ENCODE measurements at places on chromosomes 2 and 18.
A peak's percentile ranks its signal among the peaks of the same experiment; 100 is the strongest.

GRCh38 chr2:106602042-106602441 is 114.9 kb downstream of the CD8B2 start:
- H3K4me3 ChIP-seq: no peak overlapping the region
- H3K27ac ChIP-seq: no peak overlapping the region
- peaks cover 18% of the 10 kb centered on the region for H3K27me3 ChIP-seq

DNA sequence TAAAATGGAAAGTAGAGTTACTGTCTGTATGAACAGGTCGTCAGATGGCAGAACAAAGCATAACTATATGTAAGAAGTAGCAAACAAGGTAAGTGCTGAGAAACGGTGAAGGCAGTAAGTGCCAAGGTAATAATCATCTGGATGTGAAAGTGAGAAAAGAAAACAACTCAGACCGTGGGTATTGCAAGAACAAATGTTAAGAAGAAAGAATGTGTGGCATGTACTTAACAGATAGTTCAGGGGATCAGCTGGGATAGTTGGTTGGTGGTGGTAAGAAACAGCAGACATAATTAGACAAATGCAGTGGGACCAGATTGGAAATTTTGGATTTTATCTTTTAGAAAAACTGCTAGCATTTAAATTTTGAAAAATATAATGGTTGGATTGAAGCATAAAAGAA is 375.8 kb upstream of the NXPH2 start:
- no peaks in the 10 kb centered on the region for H3K36me3 ChIP-seq
- no peaks in the 10 kb centered on the region for H3K4me1 ChIP-seq
- no peak overlapping the region for H3K4me3 ChIP-seq
- no peaks in the 10 kb centered on the region for H3K27me3 ChIP-seq

GRCh38 chr2:220103596-220103995 is 476.2 kb downstream of the SLC4A3 start:
- no peak overlapping the region for H3K27ac ChIP-seq
- H3K4me3 ChIP-seq: no peak overlapping the region
- no peaks in the 10 kb centered on the region for H3K27me3 ChIP-seq
- no peaks in the 10 kb centered on the region for H3K4me1 ChIP-seq
- DNase-seq: no peak

DNA sequence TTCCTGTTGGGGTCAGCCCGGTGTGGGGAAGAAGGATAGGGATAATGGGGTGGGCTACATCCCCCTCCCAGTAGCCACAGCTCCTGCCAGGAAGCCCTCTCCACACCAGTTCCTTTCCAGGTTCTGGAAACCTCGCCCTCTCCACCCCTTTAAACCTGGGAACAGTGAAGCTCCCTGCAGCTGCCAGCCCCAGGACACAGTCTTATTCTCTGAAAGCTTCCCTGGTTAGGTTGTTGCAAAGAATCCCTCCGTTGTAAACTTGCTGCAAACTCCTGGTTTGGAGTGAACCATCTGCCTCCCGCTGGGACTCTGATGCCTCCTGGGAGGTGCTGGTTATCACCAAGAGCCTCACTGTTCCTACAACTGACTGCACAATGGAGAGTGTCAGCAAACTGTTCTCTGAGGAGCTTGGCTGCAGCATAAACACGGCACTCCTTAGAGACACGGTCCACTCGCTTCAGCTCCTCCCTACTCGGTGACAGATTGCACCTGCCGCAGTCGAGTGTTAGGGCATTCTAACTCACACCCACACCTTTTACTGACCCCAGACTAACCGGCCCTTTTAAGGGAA is 261.8 kb upstream of the RAB6C start:
- DNase-seq: no peak
- H3K27ac ChIP-seq: no peak overlapping the region
- no peaks in the 10 kb centered on the region for H3K36me3 ChIP-seq
- H3K4me3 ChIP-seq: no peak overlapping the region

DNA sequence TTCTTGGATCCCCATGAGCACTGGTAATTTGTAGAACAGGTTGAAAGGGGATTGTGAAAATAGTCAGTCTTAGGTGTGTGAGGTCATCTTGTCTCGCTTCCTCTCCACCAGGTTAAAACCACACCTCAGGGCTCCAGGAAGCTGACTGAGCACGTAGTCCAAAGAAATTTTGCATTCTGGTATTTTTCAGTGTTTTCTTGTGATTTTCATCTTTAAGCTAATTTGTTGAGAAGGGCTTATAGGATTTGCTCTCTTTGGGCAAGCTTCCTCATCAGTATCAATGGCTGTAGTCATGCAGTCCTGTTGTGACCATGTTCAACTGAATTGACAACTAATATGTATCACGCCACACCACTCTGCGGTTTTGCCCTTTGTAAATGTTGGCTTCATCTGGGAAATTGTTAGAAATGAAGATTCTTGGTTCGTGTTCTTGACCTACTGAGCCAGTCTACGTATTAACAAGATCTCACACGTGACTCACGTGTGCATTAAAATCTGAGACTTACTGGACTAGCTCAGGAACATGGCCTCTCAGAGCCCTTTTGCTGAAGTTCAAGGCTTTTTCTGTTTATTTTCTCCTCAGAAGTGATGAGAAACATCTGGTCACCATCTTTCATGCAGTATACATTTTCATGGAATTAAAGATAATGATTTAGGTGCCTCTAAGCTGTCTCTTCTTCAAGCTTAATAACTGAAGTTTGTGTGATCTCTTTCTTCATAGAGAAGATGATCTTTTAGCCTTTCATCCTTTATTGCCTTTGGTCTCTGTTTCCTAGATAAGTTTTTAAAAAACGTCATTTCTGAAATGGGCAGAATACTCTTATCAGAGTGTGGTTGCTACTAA is 32.8 kb downstream of the FMNL2 start:
- DNase-seq: no peak
- H3K36me3 ChIP-seq: no peaks in the 10 kb centered on the region
- H3K27ac ChIP-seq: no peak overlapping the region

DNA sequence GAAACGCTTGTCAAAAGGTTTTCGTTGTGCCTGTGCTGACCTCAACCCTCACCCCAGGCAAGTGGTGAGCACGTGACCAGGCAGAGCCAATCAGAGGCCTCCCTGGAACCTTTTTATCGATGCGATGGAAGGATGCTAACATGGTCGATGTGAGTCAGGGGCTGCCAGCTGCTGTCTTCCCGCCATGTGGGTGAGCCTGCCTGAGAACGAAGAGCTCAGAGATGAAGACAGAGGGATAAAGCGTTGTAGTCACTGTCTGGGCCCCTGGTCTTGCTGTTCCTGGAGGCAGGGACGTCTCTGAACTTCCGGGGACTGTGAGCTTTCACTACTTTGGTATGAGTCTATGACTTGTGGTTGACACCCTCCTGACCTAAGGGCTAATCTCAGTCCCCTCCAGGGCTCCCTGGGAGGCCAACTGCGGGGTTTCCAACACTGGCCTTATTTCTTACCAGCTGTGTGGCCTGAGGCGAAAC is 18.6 kb downstream of the DNMT3A start:
- peak overlapping the region; percentile 65 for H3K27ac ChIP-seq
- peak overlapping the region; percentile 70 for H3K4me3 ChIP-seq
- H3K27me3 ChIP-seq: no peaks in the 10 kb centered on the region

GRCh38 chr2:10160203-10160955 is 37.8 kb downstream of the RRM2 start:
- no peak overlapping the region for H3K27ac ChIP-seq
- no peaks in the 10 kb centered on the region for H3K27me3 ChIP-seq
- no peak for DNase-seq

DNA sequence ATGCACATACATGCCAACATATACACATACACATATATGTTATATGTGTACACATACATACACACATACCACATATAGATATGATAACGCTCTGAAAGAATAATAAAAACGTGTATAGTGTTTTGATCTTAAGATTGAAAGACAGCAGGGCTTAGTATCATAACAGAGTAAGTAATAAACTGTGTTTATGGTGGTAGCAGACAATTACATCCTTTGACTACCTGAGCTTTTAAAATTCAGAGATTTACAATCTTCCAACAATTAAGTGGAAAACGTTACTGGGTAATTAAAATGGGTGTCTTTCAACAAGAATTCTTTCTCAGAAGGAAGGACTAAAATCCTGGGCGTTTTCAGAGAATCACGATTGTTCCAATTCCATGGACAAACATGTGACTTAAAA is 552.4 kb downstream of the EPHA4 start:
- H3K27ac ChIP-seq: no peak overlapping the region
- DNase-seq: no peak
- no peak overlapping the region for H3K4me3 ChIP-seq
- H3K27me3 ChIP-seq: no peaks in the 10 kb centered on the region

GRCh38 chr2:70560442-70560841 is 6.8 kb upstream of the TGFA start:
- no peak overlapping the region for H3K4me3 ChIP-seq
- H3K4me1 ChIP-seq: no peaks in the 10 kb centered on the region
- H3K27ac ChIP-seq: no peak overlapping the region
- no peak for DNase-seq

- no peaks in the 10 kb centered on the region for H3K27me3 ChIP-seq
- peaks cover 30% of the 10 kb centered on the region for H3K36me3 ChIP-seq
- DNase-seq: no peak
- no peak overlapping the region for H3K4me3 ChIP-seq
These were observed 300.9 kb downstream of the NBAS start for GRCh38 chr2:15260196-15260595.

GRCh38 chr18:44792456-44793061 is 111.9 kb downstream of the SETBP1 start:
- peaks cover 3% of the 10 kb centered on the region for H3K4me1 ChIP-seq
- no peak overlapping the region for H3K27ac ChIP-seq
- peaks cover 11% of the 10 kb centered on the region for H3K27me3 ChIP-seq
- no peak overlapping the region for H3K4me3 ChIP-seq

DNA sequence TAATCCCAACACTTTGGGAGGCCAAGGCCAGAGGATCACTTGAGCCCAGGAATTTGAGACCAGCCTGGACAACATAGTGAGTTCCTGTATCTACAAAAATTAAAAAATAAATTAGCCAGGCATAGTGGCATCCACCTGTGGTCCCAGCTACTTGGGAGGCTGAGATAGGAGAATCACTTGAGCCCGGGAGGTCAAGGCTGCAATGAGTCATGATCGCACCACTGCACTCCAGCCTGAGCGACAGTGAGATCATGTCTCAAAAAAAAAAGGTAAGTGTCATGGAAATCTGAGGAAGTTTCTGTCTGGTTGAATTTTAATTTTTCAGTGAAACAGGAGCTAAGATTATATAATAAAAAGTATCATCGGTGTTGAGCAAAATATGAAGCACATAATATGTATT is 2.5 kb upstream of the C2orf15 start:
- peaks cover 9% of the 10 kb centered on the region for H3K27me3 ChIP-seq
- no peak overlapping the region for H3K4me3 ChIP-seq
- peaks cover 23% of the 10 kb centered on the region for H3K4me1 ChIP-seq
- peaks cover 3% of the 10 kb centered on the region for H3K36me3 ChIP-seq
